ENCODE measurements at places on chromosomes 4 and X.

GRCh38 chr4:2813446-2814405, 20.8 kb downstream of the SH3BP2 start:
- DNase-seq: no peak

DNA sequence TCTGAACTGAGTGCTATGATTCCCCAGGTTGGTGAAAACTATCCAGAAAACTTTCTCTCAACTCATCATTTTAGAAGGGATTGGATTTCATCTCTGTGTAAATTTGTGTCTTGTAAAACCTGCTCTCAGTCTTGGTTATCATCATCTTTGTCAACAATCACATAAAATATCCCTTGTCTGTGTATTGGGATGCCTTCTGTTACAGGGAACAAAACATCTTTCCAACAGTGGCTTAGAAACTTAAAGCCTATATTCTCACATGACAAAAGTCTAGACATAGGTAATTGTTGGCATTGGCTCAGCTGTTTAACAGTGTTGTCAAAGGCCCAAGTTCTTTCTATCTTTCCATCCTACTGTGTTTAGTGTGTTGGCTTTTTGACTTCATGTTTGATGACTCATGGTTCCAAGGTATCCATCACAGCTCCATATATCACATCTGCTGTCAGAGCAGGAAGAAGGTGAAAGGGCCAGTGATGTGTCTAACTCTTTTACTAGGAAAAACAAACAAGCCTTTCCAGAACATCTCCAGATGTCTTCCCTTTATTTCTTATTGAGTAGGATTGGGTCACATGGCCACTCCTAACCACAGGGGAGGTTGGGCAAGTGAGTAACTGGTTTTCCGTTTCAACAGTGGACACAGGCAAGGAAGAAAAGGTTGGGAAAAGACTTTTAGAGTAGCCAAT, 65.0 kb downstream of the PHEX start:
- DNase-seq: no peak

- no peak for DNase-seq
Observed at GRCh38 chrX:87582453-87582852, 64.9 kb downstream of the KLHL4 start.

- DNase-seq: no peak
Observed at GRCh38 chrX:18897611-18898010, 86.3 kb downstream of the PHKA2 start.

DNA sequence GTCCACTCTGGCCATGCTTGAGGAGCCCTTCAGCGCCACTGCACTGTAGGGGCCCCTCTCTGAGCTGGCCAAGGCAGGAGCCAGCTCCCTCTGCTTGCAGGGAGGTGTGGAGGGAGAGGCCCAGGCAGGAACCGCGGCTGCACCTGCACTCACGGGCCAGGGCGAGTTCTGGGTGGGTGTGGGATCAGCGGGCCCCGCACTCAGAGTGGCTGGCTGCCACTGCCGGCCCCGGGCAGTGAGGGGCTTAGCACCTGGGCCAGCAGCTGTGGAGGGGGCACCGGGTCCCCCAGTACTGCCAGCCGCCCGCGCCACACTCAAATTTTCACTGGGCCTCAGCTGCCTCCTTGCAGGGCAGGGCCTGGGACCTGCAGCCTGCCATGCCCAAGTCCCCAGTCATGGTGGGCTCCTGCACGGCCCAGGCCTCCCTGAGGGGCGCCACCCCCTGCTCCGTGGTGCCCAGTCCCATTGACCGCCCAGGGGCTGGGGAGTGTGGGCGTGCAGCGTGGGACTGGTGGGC, 347.2 kb upstream of the SPOCK3 start:
- no peak for DNase-seq

DNA sequence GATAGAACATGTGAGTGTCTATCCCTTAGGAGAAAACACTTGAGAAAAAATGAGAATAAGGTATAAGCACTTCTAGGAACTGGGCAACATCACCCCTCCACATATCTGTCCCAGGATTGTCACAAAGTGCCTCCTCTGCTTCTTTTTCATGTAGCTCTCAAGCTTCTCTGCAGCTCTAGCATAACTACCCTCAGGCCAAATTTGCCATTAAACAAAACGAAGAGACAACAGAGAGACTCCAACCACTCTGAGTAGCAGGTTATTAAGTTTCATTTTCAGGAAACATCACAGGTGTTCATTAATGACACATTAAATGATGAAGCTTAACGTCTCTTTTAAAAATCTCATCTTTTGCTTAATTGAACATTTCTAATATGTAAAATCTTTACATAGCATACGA, 580.0 kb downstream of the GALNTL6 start:
- DNase-seq: no peak

- DNase-seq: no peak
Observed at GRCh38 chr4:679629-680028, 5.3 kb downstream of the MYL5 start.

GRCh38 chrX:6004529-6004928, 224.1 kb downstream of the NLGN4X start:
- DNase-seq: no peak

DNA sequence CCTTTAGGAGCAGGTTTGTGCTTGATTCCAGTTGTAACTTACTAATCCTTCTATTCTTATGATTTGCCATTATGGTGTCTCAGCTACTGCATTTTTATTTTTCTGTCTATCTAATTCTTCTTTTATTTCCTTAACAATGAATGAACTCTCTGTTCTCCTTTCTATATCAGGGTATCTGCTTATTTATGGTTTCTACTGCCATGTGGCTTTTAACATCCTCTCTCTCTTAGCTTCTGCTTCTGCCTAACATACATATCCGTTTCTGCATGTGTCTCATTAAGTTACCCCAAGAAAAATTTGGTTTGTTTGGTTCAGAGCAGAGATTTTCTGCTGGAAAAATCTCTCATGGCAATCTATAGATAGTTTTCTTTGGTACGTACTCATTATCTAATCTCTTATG, 614.4 kb downstream of the RPA4 start:
- no peak for DNase-seq

DNA sequence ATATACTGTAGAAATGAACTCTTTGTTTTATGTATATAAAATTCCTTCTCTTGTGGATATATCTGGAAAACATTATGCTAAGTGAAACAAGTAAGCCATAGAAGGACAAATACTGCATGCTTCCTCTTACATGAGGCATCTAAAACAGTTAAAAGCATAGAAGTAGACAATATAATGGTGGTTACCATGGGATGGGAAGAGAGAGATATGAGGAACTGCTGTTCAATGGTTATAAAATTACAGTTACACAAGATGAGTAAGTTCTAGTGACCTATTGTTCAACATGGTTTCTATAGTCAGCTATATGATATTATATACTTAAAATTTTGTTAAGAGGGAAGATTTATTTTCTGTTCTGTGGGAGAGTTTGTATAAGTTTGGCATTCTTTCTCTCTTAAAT, 43.4 kb downstream of the HTRA3 start:
- DNase-seq: no peak

DNA sequence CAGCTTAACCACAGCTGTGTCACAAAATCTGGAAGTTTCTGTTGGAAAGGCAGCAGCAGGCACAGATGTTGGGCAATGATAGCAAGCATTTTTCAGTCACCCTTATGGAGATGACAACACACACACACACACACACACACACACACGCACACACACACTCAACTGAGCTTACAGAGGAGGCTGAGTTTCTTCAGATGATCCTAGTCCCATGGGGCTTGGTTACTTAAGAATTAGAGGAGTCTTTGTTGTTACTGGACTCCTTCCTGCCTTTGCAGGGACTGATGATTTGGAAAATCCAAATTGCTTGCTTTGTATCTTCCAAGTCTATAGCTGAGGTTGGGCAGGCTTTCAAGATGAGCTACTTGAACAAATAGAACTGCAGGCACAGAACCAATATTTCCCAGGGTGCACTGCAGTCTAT, 740.1 kb upstream of the PITX2 start:
- no peak for DNase-seq

DNA sequence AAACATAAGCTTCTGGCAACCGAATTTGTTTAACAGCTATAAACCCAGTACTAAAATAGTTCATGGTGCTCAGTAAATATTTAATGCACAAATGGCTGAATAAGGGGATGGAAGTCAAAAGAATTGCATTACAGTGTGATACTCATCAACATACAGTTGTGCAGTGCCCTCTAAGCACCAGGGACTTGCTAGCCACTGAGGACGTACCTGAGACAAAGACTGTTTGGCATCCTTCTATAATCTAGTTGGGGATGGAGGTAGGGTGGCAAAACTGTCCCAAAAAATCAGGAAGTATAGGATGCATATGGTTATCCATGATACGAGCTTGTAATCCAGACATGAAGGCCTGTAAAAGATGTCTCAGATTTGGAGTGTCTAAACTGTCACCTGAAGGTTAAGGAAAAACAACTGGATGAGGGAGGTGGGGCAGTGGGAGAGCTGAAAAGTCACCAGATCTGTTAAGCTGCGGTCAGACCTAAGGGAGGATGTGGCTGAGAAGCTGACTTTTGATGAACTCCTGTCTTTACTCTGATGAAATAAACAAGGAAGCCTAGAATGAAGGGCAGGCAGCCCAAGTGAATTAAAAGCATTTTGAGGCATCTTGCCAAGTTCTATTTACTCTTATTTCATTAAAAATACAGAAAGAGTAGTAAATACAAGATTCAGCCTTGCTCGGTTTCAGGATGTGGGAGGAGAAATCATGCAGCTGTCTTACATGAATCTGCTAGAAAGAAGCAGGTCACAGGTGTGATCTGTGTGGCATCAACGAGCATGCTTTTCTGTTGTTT, 12.0 kb upstream of the CD38 start:
- DNase-seq: no peak

DNA sequence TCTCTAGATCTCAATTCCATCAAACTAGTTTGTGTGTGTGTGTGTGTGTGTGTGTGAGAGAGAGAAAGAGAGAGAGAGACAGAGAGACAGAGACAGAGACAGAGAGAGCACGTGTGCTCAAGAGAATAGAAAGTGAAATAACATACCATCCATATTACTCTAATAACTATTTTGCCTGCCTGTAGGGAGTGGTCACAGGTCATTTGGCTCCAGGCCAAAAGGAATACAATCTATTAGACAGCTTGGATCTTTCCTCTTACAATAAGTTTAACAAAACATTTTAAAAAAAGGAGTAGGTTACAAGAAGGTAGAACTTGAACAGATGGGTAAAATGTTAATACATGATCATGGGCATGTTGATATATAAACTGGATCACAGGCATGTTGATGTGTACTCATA, 76.2 kb downstream of the COL4A6 start:
- DNase-seq: no peak

GRCh38 chr4:176964116-176964691, 171.5 kb upstream of the VEGFC start:
- no peak for DNase-seq

DNA sequence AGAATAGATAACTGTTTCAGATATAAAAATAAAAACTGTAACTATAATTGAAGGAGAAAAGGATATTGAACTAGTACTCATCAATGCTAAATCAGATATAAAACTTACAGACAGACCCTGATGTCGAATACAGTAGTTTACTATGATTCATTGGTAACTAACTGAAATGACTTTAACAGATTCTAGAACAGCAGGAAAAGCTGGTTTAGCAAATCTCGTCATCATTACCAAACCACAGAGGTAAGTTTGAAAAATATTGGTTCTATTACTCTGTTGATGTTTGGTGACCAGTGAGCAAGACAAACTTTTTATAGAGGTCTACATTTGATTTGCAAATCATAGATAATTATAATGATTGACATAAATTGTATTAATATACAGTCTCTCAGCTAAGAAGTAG, 551.4 kb upstream of the ADGRL3 start:
- DNase-seq: no peak

- DNase-seq: no peak
Observed at GRCh38 chr4:5050520-5051277, 581 bp upstream of the STK32B start.

DNA sequence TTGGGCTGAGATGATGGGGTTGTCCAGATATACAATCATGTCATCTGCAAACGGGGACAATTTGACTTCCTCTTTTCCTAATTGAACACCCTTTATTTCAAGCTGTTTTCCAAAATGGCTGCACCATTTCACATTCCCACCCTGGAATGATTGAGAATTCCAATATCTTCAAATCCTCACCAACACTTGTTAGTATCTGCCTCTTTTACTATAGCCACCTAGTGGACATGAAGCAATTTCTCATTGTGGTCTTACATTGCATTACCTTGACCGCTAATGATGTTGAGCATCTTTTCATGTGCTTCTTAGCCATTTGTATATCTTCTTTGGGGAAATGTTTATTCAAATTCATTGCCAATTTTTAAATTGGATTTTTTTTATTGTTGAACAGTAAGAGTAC, 364.8 kb downstream of the SMARCA1 start:
- no peak for DNase-seq

DNA sequence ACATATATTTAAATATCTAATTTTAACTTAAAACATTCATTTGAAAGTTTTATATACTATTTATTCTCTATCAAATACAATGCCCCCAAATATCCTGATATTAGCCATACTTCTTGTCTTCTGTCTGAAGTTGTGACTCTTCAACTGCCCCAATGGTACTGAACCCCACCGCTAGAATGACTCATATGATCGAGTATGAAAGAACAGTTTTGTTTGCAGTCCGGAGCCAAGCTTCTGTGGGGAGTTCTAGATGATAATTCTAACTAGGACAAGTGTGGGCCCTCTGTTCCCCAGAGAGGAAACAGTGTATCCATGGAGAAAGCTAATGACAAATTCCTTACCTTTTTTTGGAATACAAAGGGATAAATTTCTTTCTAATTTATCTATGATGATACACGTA, 24.7 kb upstream of the CT47A1 start:
- DNase-seq: no peak

DNA sequence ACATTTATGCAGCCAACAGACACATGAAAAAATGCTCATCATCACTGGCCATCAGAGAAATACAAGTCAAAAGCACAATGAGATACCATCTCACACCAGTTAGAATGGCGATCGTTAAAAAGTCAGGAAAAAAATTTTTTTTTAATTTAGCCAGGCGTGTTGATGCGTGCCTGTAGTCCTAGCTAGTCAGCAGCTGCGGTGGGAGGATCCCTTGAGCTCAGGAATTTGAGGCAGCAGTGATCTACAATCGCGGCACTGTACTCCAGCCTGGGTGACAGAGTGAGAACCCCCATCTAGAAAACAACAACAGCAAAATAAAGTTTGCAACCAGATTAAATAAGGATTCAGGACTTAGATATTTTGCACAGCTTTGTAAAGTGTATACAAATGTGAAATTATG, 65.7 kb upstream of the ALG13 start:
- DNase-seq: no peak

- no peak for DNase-seq
Observed at GRCh38 chrX:100328351-100328750, 81.7 kb downstream of the PCDH19 start.

- DNase-seq: no peak
Observed at GRCh38 chr4:163191999-163192398, 25.3 kb upstream of the NAF1 start.

GRCh38 chr4:127047930-127048329, 584.8 kb upstream of the INTU start:
- DNase-seq: no peak

GRCh38 chrX:35104626-35105025, 162.0 kb downstream of the FAM47B start:
- no peak for DNase-seq

- DNase-seq: no peak
Observed at GRCh38 chrX:33607042-33607595, 395.8 kb upstream of the DMD start.

Measured in activated T-cell treated with anti-CD3 and anti-CD28 coated beads, Interleukin-2, amount 50 U/mL, for 1 hour (primary cell).